ENCODE measurements at places on chromosomes 4 and X.

- DNase-seq = peak; percentile 34
Observed at GRCh38 chr4:104064646-104065577, 345.1 kb upstream of the TACR3 start.

DNA sequence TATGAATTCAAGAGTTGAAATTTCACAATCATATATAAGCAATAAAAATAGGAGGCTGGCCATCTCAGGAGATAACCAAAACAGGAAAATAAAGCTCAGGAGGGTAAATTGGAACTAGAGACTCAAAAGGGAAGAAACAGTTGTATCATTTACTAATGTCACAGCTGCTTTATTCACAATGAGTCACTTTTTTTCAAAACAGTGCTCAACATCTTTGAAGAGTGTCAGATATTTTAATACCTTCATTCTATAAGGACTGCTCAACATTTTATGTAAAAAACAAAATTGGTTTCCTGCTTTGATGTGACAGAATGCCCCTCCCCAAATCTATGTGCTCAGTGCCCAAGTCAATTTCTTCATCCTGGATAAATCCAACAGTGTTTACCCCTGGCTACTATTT is 97.7 kb downstream of the DDX60 start:
- DNase-seq = no peak

GRCh38 chr4:22363036-22363435 is 152.8 kb downstream of the ADGRA3 start:
- DNase-seq = no peak

DNA sequence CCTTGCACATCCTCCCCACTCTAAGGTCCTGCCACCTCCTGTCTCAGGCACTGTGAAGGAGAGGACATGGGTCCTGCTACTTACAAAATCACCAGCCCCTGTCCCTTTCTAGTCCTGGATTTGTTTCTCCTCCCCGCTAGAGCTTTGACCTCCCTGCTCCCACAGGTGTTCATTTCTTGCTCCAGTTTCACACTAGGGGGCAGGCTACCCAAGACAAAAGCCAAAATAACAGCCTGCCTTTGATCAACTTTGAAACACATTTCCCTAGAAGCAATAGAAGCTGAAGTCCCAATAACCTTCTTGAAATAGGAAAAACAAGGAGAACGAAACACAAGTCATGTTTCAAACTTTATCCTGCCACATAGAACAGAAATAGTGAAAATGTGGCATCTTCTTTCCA is 164.4 kb downstream of the QDPR start:
- DNase-seq = peak; percentile 48

DNA sequence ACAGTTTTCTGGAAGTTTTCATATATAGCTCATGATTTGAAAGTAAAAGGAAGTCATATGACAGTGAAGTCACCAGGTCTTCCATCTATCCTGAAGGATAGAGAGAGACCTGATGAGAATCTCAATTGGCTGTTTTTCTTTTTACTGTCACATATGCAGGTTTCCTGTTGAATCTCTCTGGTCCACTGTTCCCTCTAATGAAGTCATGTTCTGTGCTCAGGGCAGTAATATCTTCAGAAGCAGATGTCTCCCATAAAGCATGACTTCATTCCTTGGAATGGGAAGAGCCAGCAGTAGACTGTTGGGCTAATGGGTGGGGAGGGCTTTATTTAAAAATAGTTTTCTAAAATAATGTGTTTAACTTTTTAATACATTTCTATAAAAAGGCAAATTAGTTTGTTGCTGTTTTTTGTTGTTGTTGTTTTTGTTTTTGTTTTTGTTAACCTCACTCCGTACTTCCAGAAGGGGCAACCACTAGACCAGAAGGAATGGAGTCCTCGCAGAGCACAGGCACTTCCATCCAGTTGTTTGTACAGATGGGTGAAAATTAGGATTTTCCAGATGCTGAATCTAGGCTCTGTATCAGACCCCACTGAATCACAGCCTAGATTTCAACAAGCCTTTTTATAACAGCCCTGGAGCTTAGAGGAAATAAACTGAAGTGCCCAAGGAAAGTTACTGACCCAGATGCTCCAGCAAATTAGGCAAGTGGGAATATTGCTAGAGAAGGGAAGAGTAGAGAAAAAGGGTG is 54.2 kb downstream of the AWAT2 start:
- no peak for DNase-seq

DNA sequence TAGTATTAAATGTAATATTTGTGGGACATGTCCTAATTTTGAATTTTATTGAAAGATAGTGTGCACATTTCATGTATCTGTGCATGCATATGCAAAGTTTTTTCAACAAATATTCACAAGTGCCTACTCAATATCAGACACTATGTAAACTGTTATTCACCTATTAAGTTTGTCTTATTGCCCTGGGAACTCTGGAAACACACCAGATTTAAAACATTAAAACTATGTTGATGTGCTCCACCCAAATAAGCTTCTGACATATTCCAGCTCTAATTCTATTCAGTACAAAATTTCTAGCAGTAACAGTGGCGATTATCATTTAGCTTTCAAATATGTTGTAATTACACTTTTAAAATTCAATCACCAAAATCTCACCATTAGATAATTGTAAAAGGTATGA is 183.1 kb upstream of the TTC29 start:
- DNase-seq = no peak

DNA sequence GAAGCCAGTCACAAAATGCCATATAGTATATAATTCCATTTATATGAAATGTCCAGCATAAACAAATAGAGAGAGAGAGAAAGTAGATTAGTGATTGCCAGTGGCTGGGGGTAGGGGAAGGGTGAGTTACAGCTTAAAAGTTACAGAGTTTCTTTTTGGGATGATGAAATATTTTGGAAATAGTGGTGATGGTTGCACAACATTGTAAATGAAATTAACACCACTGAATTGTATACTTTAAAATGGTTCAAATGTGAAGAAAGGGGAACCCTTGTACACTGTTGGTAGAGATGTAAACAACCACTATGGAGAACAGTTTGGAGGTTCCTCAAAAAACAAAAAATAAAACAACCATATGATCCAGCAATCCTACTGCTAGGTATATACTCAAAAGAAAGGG is 131.2 kb upstream of the GPC4 start:
- no peak for DNase-seq

GRCh38 chr4:40192114-40193015 is 4.5 kb upstream of the RHOH start:
- DNase-seq = no peak

DNA sequence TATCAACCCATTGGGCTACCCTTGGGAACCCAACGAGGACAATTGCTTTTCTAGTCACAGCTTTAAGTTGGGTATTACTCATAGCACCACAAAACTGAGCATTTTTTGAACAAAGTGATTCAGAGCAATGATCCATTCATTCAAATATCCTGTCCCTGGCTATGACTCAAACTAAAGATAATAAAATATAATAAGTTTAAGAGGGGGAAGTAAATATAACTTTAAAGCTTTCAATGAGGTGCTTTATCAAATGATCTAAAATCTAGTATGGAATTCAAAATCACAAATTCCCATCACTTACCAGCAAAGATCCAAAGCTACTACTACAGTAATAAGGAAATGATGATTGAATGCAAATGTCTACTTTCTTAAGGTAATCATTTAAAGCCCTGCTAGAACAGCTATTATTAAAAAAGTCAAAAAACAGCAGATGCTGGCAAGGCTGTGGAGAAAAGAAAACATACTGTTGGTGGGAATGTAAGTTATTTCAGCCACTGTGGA is 39.8 kb upstream of the S100G start:
- DNase-seq = peak; percentile 10

DNA sequence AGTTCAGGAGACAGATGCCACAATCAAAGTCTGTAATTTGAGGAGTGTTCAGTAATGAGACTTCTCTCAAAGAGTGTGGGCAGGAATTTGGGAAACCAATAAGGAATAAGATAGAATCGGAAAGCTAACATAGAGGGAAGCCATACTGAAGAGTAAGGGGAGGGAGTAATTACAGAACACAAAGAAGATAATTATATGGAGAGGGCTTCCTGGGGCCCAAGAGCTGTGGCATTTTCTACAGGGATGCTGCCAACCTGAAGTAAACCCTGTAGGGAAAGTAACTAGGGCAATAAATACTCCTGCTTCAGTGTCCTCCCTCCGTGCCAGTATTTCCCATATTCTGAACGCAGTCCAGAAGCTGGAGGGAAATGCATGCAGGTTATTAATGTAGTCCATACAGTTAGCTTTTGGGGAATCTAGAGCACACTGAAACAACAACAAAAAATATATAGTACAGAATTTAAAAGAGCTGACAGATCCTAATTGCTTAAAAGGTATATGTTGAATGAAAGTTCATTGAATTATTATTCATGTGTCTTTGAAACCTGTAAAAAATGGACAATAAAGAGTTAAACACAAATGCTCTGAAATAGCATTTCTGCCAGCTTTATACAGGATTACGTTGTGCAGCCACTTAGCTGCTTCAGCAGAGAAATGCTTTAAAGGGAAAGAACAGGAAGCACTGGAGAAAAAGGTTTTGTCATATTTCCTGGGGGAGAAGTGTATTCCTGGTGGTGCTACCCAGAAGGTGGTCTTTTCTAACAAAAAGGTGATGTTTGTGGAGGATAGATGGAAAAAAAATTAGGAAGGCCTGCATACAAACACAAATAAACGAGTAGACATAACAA is 48.0 kb downstream of the CXXC4 start:
- no peak for DNase-seq

GRCh38 chr4:7822877-7823276 is 116.8 kb downstream of the AFAP1 start:
- no peak for DNase-seq

DNA sequence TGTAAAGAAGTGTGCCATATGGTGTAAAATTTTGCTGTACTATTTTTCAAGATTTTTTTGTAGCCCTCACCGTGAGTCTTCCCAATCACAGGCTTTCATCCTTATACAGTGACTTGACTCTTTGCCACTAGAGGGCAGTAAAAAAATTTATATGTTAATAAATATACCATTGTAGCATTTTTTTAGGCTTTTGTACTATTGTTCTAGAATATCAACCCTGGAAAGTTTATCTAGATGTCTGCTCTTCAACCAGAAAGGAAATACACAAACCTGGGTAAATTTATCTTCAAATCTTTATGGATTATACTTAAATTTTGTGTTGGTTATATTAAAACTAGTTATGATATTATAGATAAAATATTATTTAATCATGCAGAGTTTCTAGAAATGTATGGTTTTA is 235.3 kb downstream of the TENM3 start:
- DNase-seq = no peak

DNA sequence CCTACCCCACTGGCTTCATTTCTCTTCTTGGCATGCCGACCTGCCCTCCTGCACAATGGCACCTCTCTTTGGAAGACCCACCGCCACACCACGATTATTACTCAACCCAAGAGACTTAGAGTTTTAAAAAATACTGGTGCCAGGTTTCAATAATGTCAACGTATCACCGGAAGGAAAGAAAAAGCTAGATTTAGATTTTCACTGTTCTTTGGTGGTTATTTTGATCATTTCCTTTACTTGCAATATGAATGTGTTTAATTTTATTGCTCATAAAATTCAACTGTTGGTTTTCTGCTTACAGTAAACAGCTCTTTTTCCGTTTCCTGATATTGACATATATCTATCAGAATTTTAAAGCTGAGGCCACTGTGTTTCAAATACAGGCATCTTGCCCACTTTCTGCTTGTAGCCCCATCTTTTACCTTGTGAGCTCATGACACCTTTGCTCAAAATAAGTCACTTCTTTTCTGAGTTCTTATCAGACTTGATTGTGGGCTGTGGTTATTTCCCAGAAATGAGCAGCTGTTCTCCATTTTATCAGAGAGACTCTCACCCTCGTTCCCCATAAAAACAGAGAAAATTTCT is 439.1 kb downstream of the INPP4B start:
- DNase-seq = no peak

Data from trophoblast cell (in vitro differentiated cells and primary cell).